ENCODE measurements at places on chromosomes 12 and 14. TPM values are rescaled to one million over a fixed set of nuclear protein-coding genes. Genes with fewer than 3 reads are reported as not detected.

- no peak for DNase-seq
Measured at GRCh38 chr14:90839889-90840266, 23.6 kb upstream of the TTC7B start.

GRCh38 chr14:29030970-29031369, 264.4 kb downstream of the FOXG1 start:
- no peak for DNase-seq

- peak; percentile 34 for DNase-seq
Measured at GRCh38 chr14:95315156-95315555, 4.6 kb downstream of the CLMN start.

GRCh38 chr12:49950273-49951251, at the start of gene AQP2:
TSS of gene AQP2 (plus strand) at chr12:49950737. CDS start at chr12:49950831, 94 bp downstream.
- DNase-seq: no peak

DNA sequence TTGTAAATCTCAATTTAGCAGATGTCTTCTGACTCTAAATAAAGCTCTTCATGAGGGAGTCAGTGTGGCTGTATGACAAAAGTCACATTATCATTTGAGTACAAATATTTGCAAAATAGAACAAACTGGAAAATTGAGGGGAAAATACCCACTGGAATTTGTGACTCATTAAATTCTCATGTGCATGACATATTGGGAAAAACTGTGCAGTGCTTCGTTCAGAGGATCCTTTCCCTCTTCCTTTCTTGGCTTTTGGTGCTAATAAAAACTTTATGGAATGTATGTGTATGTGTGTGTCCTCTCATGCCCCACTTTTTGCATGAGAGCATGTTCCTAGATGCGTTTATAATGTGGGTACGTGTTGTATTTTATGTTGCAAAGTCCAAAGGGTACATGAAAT, 267.8 kb downstream of the KTN1 start:
- DNase-seq: no peak

GRCh38 chr12:99059824-99060511, 414.9 kb downstream of the APAF1 start:
- DNase-seq: no peak

GRCh38 chr12:107760207-107760808, 629 bp downstream of the PRDM4 start:
- peak; percentile 58 for DNase-seq

DNA sequence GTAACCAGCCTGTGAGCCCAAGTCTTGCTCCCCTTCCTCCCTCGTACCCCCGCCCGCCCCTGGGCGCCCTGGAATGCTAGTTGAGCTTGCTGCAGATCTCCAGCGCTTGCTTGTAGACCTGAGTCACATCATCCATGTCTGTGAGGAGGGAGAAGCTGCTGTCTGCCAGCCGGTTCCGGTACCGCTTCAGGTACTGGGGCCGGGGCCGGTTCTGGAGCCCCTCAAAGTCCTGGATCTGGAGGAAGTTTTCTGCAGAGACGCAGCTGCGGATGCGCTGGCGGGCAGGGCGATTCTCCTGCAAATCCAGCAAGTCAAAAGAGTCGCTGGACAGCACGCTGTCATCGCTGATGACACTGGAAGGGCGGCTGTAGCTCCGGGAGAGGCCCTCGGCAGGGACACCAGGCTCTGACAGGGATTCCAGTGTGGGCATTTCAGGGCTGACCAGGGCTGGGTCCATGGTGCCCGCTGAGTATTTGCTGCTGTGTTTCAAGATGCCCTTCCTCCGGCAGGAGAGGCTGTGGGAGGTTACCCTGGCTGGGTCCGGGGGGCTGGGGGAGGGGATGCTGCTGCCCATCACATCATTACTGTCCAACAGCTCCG, 71.9 kb downstream of the NUAK1 start:
- DNase-seq: no peak

GRCh38 chr12:76739896-76740295, 24.0 kb upstream of the ZDHHC17 start:
- no peak for DNase-seq

GRCh38 chr12:3044141-3044630, 33.0 kb upstream of the TSPAN9 start:
- DNase-seq: no peak

GRCh38 chr14:99273766-99274345, 1.9 kb upstream of the BCL11B start:
- no peak for DNase-seq

- no peak for DNase-seq
Measured at GRCh38 chr12:66060163-66060907, 70.2 kb downstream of the LLPH start.

GRCh38 chr12:101229841-101230241, 19.8 kb upstream of the SLC5A8 start:
- peak; percentile 55 for DNase-seq

- no peak for DNase-seq
Measured at GRCh38 chr14:85325134-85326017, 204.6 kb upstream of the FLRT2 start.

DNA sequence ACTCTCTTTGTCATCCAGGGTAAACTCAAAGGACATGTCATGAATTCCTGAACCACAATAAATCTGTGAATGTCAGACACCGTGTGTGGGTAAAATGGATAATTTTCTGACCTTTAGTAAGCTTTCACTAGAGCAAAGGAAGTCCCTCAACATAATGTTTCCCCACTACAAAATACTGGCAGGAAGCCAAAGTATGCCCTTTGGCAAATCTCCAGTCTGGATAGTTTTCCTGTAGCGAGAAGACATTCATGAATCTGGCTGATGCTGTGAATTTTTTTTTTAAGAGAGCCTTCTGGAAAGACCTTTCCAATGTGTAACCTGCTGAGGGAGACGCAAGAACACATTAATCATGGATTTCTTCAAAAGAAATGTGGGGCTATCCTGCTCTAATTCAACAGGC, 389.6 kb upstream of the DDHD1 start:
- no peak for DNase-seq

GRCh38 chr14:23512156-23512555, 39.4 kb downstream of the ZFHX2 start:
- DNase-seq: no peak

- no peak for DNase-seq
Measured at GRCh38 chr14:68550338-68550715, 242.5 kb downstream of the ZFP36L1 start.

- no peak for DNase-seq
Measured at GRCh38 chr14:95695051-95695450, 8.8 kb downstream of the TCL1B start.

- no peak for DNase-seq
Measured at GRCh38 chr12:6547987-6548386, 7.9 kb downstream of the IFFO1 start.

GRCh38 chr14:62015243-62015642, 253.0 kb downstream of the SNAPC1 start:
- DNase-seq: no peak

DNA sequence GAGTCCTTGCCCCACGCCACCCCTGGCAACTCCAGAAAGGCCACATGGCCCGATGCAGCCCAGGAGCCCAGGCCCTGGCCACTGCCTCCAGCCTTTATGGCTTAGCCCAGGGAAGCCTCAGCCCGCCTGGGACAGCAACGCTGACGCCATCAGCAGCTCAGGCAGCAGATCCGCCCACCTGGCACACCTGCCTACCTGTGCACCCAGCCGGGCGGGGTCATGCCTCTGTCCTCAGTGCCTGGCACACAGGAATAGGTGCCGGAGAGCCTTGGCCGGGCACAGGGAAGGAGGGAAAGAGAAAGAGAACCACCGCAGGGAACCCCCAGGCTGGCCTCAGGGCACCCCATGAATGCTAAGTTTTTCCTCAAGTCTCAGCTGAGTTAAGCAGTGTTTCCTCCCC, 21.1 kb downstream of the BEGAIN start:
- DNase-seq: no peak

DNA sequence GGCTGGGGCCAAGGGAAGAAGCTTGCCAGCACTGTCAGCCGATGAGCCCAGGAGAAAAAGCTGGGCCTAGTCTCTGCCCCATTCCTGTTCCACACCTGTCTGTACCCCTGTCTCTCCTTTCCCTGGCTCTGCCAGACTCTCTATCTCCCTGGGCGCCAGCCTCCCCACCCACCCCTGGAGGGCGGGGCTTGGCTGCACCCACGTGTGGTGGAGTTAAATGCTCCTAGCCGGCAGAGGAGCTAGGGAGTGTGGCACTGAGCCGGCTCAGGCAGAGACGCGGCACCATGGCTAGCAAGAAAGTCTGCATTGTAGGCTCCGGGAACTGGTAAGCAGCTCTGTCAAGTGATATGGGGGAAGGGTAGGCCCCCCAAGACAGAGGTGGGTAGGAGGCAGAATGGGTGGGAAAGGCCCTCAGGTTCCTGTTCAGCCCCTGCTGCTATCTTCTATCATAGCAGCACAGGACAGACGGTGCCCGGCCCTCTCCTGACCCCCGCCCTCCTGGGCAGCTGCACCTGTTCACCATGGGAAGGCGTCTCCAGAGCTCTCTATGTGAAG, at the start of gene GPD1:
GPD1 (plus strand) TSS at position 242 of the 555 bp plus-strand sequence; CDS start at position 285, 43 bp downstream.
- DNase-seq: peak; percentile 84

The NGB gene
- not detected for total RNA-seq

The NR1H4 gene
- total RNA-seq: not detected

The CACNA1C gene
- 8.4 TPM for total RNA-seq

The CLEC12A gene
- total RNA-seq: 88.3 TPM

The PRH2 gene
- total RNA-seq: not detected

The OR6C1 gene
- total RNA-seq: not detected

Measured in lower lobe of right lung (tissue), 2 donors.